Activated CD8-positive, alpha-beta T cell treated with anti-CD3 and anti-CD28 coated beads, Interleukin-2, amount 10 ng/mL, durations not matched to agents 7 days and 5 days (primary cell): ENCODE measurements at places on chromosomes 7 and 10. TPM values are rescaled to one million over a fixed set of nuclear protein-coding genes. Genes with fewer than 3 reads are reported as not detected.

DNA sequence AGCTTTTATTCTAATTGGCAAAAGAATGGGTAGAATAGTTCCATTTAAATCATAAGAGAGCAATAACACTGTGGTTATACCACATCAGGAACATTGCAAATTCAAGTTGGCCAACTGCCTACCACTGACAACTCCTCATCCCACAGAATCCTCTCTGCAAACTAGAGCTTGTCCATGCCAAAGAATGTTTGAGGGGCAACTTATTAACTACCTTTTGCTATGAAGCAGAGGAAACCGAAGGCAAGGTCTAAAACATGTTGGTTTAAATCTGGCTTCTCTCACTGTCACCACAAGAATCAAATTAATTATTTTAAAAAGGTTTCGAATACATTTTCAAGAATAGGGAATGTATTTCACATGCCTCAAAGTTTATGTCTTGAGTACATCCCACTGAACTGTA lies 36.0 kb downstream of the RHOBTB1 start:
- no peak for DNase-seq
- peaks cover 10% of the 10 kb centered on the region for H3K4me1 ChIP-seq
- peaks cover 4% of the 10 kb centered on the region for H3K27me3 ChIP-seq
- no peaks in the 10 kb centered on the region for H3K36me3 ChIP-seq
- H3K27ac ChIP-seq = no peak overlapping the region

DNA sequence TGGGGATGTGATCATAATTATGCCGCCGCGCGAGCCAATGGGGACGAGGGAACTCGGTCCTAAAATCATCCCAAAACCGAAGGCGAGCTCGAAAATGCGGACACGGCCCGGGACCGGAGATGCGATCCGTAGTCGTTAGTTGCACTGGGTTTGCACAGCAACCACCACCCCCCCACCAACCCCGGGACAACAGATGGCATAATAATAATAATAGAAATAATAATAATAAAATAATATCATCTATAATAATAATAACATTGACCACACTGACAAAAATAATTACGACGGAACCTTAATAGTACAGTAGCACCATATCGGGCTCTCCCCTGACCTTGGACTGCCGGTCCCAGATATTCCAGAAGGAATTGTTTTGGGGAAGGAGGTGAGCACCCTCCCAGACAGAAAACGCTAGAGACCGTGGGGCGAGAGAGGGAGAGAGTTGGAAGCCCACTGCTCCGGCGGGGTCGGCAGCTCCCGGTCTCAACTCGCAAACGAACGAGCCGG lies 1.1 kb upstream of the EMX2 start:
- H3K27ac ChIP-seq = peak overlapping the region; percentile 46
- peaks cover 73% of the 10 kb centered on the region for H3K27me3 ChIP-seq
- H3K4me3 ChIP-seq = no peak overlapping the region
- H3K36me3 ChIP-seq = peaks cover 2% of the 10 kb centered on the region

GRCh38 chr7:22577470-22578001 lies 77.5 kb upstream of the STEAP1B start:
- peaks cover 7% of the 10 kb centered on the region for H3K36me3 ChIP-seq
- DNase-seq = no peak
- peaks cover 57% of the 10 kb centered on the region for H3K27me3 ChIP-seq
- peaks cover 41% of the 10 kb centered on the region for H3K4me1 ChIP-seq
- H3K4me3 ChIP-seq = no peak overlapping the region

GRCh38 chr7:117284692-117285091 lies 38.2 kb downstream of the WNT2 start:
- DNase-seq = no peak
- H3K4me1 ChIP-seq = no peaks in the 10 kb centered on the region
- no peaks in the 10 kb centered on the region for H3K36me3 ChIP-seq
- peaks cover 2% of the 10 kb centered on the region for H3K27me3 ChIP-seq
- H3K4me3 ChIP-seq = no peak overlapping the region
- H3K27ac ChIP-seq = no peak overlapping the region

DNA sequence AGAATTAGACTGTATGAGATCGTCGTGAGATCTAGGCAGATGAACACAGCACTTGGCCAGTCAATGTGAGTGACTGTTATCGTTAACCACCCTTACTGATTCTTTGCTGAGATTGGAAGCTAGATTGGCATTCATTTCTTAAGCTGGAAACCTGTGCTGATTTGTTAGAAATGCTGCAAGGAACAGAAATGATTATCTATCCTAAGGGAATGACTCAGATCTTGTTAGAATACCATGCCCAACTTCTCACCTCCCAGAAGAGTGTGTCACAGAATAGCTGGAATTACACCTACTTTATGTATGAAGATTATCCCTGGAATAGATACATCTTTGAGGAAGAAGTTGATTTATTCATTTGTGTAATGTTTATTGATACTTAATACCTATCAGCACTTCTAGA lies 275.2 kb downstream of the AUTS2 start:
- no peaks in the 10 kb centered on the region for H3K27me3 ChIP-seq
- DNase-seq = no peak
- no peaks in the 10 kb centered on the region for H3K36me3 ChIP-seq
- peaks cover 8% of the 10 kb centered on the region for H3K4me1 ChIP-seq
- H3K27ac ChIP-seq = no peak overlapping the region

- H3K4me3 ChIP-seq = peak overlapping the region; percentile 88
- peak overlapping the region; percentile 97 for H3K27ac ChIP-seq
- DNase-seq = peak; percentile 23
- peaks cover 49% of the 10 kb centered on the region for H3K27me3 ChIP-seq
- H3K36me3 ChIP-seq = peaks cover 10% of the 10 kb centered on the region
Measured at GRCh38 chr10:62815381-62816075, 638 bp downstream of the EGR2 start.

DNA sequence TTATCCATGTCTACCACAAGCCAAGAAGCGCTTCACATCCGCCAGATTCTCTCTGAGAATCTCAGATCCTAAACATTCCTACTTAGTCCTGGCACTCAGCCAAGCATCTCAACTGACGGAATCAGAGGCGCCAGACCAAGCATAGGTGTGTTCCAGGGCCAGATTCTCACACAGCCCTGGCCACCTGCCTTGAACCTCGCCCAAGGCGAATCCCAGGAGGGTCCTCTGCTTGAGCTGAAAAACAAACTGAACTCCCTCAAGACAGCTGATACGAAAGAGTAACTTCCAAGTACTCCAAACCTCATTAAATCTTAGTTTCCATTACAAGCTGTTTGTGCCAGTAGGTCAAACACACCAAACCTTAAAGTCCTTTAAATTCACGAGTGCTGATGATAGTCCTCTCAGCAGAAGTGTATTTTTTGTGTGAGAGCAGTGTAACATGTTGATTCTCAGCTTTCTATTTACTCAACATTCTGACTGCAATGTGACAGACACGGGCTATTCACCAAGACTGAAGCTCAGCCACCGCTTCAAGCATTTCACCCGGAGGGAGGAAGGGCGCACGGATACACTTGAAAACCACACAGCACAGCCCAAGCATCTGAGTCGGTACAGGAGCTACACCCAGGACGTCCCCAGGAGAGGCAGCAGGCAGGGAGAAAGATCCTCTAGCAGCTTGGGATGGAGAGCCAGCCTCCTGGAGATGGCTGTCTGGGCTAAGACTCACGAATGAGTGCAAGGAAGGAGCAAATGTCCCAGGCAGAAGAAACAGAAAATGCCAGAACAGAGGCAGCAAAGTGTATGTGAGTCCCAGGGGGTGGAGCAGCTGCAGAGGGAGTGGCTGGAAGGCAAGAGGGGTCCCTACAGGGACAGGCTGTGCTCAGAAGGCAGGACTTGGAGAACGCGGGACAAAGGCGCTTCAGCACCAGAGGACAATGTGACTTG lies 6.0 kb downstream of the PARD3 start:
- H3K36me3 ChIP-seq = no peaks in the 10 kb centered on the region
- peaks cover 5% of the 10 kb centered on the region for H3K4me1 ChIP-seq
- H3K27me3 ChIP-seq = peaks cover 39% of the 10 kb centered on the region
- H3K4me3 ChIP-seq = no peak overlapping the region
- H3K27ac ChIP-seq = no peak overlapping the region
- no peak for DNase-seq

- no peaks in the 10 kb centered on the region for H3K27me3 ChIP-seq
- DNase-seq = no peak
- peaks cover 6% of the 10 kb centered on the region for H3K4me1 ChIP-seq
- no peak overlapping the region for H3K4me3 ChIP-seq
- H3K27ac ChIP-seq = no peak overlapping the region
Measured at GRCh38 chr7:152949253-152949652, 189.7 kb downstream of the ACTR3B start.

DNA sequence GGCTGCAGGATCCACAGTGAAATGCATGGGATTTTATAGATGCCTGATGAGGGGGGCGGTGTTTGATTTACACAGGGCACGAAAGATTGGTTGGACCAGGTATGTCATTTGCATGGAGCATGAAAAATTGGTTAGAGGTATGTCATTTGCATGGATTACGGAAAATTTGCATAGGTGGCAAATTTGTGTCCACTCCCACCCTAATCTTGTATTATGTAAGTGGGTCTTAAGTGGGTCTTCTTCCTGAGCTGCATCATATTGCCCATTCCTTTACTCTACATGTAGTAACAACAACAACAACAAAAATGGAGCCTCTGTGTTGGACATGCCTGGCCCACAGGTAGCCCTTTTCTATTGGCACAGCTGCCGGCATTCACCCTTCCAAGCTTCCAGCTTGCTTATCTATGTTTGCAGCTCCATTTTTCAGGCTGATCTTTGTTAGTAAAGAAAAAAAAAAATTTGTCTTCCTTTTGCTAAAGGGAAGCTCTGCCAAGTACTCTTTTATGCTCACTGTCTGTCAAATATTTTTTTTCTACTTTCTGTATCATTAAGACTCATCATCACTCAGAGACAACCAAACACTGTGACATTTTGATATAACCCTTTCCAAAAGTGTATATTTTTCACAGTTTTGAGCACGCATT lies 10.3 kb upstream of the ZNF273 start:
- peaks cover 12% of the 10 kb centered on the region for H3K4me1 ChIP-seq
- no peak overlapping the region for H3K27ac ChIP-seq
- no peaks in the 10 kb centered on the region for H3K36me3 ChIP-seq
- peaks cover 28% of the 10 kb centered on the region for H3K27me3 ChIP-seq
- peak; percentile 4 for DNase-seq
- H3K4me3 ChIP-seq = no peak overlapping the region

DNA sequence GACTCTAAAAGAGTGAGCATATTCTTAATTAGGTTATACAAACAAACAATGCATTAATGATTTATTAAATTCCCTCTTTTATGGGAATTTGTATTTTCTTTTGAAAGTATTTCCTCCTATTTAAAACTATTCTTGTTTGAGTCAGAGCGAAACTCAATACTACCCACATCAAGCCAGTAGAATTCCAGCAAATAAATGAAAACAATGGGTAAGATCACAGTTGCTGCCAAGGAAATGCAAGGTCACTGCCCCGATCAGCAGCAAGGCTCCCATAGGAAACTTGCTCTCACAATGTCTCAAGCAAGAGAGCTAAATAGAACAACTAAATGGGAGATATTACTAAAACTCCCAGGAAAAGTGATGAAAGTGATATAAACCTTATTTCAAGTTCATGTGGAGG lies 206.3 kb downstream of the THSD7A start:
- no peak overlapping the region for H3K4me3 ChIP-seq
- no peak overlapping the region for H3K27ac ChIP-seq

DNA sequence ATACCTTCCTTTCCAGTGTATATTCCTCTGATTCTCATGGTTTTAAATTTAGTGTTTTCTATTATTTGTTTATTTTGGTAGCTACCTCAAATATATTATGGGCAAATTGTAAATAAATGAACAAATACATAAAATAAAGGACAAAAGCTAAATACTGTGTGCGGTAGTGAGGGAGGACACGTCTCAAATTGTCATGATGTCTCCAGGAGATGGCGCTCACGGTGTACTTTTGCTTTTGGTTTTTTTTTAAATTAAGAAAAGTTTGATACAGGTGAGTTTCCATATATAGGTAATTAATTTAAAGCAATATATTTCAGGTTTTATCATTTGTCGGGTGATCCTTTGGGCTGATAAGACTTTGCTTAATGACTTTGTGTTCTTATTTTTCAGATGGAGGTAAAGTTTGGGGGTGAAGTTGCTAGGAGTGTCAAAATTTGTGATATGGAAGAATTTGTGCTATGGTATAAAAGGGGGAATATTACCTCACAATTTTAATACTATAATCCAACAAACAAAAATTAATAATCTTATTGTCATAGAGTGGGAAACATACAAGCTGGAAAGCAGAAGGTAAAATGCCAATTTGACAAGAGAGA lies 68.4 kb upstream of the TMEM229A start:
- H3K27me3 ChIP-seq = no peaks in the 10 kb centered on the region
- DNase-seq = no peak
- H3K4me1 ChIP-seq = no peaks in the 10 kb centered on the region
- H3K36me3 ChIP-seq = no peaks in the 10 kb centered on the region

DNA sequence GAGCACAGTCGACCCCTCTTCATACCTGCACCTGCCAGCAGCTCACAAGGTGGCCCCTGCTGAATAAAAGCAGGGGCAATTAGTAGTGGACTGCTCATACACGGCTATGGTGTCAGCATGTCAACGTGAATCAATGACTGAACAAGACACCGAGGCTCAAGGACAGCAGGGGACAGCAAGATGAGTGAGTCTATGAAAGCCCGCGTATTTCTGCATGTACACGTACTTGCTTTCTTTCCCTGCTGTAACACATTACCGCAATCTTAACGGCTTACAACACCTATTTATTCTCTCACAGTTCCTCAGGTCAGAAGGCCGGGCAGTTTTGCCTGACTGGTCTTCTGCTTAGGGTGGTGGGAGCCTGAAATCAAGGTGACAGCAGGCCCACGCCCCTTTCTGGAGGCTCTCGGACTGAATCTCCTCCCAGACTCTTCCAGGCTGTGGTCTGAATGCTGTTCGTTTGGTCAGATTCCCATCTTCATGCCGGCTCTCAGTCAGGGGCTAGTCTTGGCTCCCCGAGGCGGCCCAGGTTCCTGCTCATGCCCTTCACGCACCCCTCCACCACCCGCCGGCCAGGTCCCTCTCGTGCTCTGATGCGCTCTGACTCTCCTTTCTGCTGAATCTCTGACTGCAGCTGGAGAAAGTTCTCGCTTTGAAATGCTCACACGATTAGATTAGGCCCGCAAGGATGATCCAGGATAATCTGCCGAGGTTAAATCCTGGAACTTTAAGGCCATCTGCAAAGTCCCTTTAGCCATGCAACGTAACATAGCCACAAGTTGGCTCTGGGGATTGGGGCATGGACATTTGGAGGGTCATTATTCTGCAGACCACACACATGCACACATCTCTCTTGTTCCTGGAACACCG lies 7.8 kb upstream of the PPP2R2D start:
- H3K4me1 ChIP-seq = peaks cover 22% of the 10 kb centered on the region
- DNase-seq = no peak
- no peaks in the 10 kb centered on the region for H3K36me3 ChIP-seq
- peaks cover 2% of the 10 kb centered on the region for H3K27me3 ChIP-seq
- no peak overlapping the region for H3K4me3 ChIP-seq

- no peak overlapping the region for H3K27ac ChIP-seq
- no peak for DNase-seq
- H3K36me3 ChIP-seq = no peaks in the 10 kb centered on the region
- H3K27me3 ChIP-seq = peaks cover 18% of the 10 kb centered on the region
Measured at GRCh38 chr7:107799647-107800264, 3.3 kb downstream of the SLC26A3 start.

- H3K36me3 ChIP-seq = no peaks in the 10 kb centered on the region
- no peak for DNase-seq
- H3K4me1 ChIP-seq = no peaks in the 10 kb centered on the region
- no peak overlapping the region for H3K4me3 ChIP-seq
Measured at GRCh38 chr10:47040041-47040491, 128.8 kb downstream of the PTPN20 start.

Gene MKI67
- 356 TPM for total RNA-seq

Gene ACTL6B
- not detected for total RNA-seq

Gene NEURL1
- 1.1 TPM for total RNA-seq

Gene ADCY1
- 0.21 TPM for total RNA-seq

Gene PIK3CG
- total RNA-seq = 55.6 TPM

Gene SPOCK2
- 268 TPM for total RNA-seq

Gene TMEM196
- not detected for total RNA-seq

Gene NODAL
- total RNA-seq = not detected

Gene CALHM1
- total RNA-seq = 1.8 TPM

Gene ANKRD61
- total RNA-seq = 0.29 TPM

Gene VAX1
- total RNA-seq = not detected

Gene AGBL3
- total RNA-seq = 2.2 TPM

Gene HTR5A
- total RNA-seq = not detected
